Epithelial cell of umbilical artery (primary cell): ENCODE measurements at places on chromosomes 4 and X. TPM values are rescaled to one million over a fixed set of nuclear protein-coding genes. Genes with fewer than 3 reads are reported as not detected.

CORIN gene
- under 0.01 TPM in 1 of 2 replicates, not detected in the other for total RNA-seq

PAGE2 gene
- total RNA-seq: not detected in 2 replicates

SSX2 gene
- total RNA-seq: not detected in 2 replicates

ERVMER34-1 gene
- total RNA-seq: under 0.01 TPM in 1 of 2 replicates, not detected in the other

PRDM8 gene
- 1.1 and 2.3 TPM in 2 replicates for total RNA-seq

MAGEA12 gene
- total RNA-seq: not detected in 2 replicates

SOWAHB gene
- total RNA-seq: not detected in 2 replicates

TRIML2 gene
- not detected in 2 replicates for total RNA-seq

REELD1 gene
- total RNA-seq: not detected in 2 replicates

BEX1 gene
- 0.32 TPM in 1 of 2 replicates, not detected in the other for total RNA-seq
